Activated CD4-positive, alpha-beta T cell treated with anti-CD3 and anti-CD28 coated beads, Interleukin-10, Interleukin-2, amounts not matched to agents 100 ng/mL and 50 ng/mL, durations not matched to agents 16 hours and 8 hours (primary cell): ENCODE measurements at places on chromosomes 13 and 19.

- DNase-seq: peak; percentile 79
Observed at GRCh38 chr19:42184401-42184861, 33.0 kb downstream of the DEDD2 start.

DNA sequence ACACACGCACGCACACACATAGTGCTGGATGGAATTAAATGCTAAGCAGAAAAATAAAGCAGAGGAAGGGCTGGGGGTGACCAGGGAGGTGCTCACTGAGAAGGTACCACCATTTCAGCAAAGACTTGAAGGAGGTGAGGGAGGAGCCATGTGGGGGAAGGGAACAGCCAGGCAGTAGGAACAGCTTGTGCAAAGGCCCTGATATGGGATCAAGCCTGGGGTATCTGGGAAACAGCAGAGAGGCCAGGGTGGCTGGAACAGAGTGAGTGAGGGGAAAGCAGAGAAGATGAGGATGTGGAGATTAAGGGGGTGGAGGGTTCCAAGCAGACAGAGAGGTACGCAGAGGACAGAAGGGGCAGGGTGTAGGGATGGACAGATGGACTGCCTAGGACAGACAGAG lies 25.2 kb downstream of the NOTCH3 start:
- DNase-seq: no peak

GRCh38 chr19:38172001-38172400 lies 52.0 kb downstream of the DPF1 start:
- DNase-seq: no peak

DNA sequence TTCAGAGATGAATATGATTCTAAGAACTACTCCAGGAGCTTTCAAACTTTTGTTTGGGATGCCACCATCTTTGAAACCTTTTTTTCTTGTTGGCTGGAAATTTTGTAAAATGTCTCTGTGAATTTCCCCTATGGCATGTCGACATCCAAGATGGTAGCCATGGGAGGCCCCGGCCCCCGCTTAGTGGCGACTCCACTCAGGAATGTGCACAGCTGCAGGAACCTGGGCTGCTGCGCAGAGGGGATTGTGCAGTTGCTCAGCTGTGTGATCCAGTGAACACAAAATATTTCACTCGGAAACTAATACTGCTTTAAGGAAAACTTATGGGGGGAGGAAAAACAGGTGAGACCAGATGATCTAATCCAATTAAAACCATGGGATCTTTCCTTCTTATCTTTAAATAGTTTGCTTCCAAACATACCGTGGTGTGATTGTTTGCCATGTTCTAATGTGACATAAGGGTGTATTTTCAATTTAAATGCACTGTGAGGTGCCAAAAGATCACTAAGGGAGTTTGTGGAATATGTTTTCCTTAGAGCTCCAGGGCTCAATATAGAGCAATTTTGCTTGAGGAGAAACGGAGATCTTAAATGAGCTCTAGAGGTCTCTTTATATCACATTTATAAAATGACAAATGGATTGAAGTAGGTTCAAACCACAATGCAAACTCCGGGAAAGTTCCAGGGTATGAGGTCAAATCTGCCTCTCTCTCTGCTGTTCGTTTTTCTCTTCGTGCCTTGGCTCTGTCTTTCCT lies 497.7 kb downstream of the FGF9 start:
- no peak for DNase-seq

GRCh38 chr13:24360106-24360505 lies 50.7 kb downstream of the C1QTNF9 start:
- no peak for DNase-seq

DNA sequence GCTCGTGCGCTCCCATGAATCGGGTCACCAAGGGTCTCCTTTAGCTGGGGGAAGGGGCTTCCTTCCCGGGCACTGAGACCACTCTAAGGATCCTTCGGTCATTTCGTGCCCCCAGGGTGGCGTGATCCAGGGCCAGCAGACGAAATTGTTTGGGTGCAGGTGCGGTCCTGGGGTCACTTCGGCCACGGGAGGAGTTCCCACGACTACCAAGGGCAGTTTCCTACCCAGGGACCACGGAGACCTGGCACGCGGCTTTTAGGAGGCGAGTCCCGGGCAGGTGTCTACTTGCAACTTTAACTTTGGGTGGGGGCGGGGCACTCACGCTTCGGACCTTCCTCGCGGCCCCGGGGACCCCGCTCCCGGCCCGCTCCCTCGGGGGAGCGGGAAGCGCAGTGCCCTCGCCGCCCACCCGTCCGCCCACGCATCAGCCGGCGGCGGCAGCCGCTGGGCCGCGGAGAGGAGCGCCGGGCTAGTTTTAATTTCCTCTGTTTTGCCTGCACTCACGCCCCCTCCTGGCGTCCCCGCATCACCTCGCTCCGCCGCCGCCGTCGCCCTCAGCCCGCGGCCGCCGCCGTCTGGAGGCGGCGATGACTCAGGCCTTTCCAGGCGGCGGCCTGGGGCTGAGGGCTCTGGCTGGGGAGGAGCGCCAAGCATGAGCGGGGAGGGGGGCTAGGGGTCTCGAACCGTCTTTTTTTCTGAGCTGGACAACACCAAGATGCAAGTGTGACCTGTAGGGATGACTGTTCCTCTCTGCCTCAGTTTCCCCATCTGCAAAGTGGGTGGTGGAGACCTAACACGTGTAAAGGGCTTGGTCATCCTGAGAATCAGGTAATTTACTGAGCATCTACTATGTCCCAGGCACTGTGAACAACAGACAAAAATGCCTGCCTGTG lies 21.8 kb downstream of the OLFM2 start:
- DNase-seq: peak; percentile 81
